ENCODE measurements at places on chromosomes 11 and 22.

DNA sequence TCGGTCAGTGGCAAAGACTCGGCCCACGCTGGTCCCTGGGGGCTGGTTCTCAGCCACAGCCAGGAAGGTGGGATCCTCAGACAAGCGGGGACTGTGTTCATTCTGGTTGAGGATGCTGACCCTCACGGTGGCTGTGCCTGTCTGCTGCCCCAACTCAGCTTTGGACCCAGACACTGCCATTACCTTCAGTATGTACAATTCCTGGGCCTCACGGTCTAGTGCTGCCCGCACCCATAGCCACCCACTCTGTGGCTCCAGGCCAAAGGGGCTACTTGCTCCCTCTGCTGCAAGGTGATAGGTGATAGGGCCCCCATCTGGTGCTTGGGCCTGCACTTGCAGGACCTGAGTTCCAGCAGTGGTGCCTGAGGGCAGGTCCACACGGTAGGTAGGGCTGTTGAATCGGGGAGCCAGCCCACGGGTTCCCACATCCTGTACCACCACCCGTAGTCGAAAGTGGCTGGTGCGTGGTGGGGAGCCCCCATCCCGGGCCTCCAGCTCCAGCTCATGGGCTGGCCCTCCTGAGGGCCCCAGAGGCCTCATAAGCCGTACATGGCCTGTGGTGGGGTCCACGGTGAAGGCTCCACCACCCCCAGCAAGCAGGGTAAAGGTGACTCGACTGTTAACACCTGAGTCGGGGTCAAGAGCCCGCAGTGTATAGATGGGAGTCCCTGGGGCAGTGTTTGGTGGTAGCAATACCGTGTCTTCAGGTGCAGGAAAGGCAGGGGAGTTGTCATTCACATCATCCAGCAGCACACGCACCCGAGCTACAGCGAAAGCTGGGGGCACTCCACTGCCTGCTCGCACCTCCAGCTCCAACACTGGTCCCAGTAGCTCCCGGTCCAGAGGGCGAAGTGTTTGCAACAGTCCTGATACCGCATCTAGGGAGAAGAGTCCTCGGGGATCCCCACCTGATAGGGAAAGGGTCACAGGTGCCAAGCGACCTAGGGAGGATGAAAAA, 13.2 kb upstream of the TPP1 start:
- no peak for DNase-seq

GRCh38 chr22:22941831-22942510, 54.4 kb downstream of the IGLL5 start:
- peak; percentile 10 for DNase-seq

DNA sequence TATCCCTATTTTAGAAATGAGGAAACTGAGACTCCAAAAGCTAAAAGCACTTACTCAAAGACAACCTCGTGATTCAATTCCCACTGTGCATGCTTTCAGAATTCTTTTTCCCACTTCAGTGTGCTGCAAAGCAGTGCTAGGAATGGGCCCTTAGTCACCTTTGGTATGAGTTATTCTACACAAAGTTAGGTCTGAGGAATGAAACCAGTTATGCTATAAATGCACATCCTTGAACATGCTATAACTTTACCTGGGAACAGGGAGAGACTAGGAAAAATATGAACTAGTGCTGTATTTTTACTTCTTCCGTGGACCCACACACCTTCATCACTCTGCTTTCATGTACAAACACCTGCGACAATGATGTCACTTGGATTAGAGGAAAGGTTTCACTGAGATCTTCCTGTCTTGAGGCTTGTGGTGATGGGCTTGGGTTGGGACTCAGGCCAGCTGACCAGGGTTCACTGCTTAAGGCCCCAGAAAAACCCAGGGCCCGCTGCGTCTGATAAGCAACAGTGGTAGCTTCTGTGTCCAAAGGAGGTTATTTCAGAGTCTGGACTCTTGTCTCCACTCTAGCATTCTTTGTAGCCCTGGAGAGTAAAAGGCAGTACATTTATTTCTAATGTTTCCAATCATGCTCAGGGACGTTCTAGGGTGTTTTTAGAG, 81.6 kb downstream of the ZC3H12C start:
- no peak for DNase-seq

GRCh38 chr11:91295591-91295990, 929.0 kb upstream of the FAT3 start:
- DNase-seq, result no peak

DNA sequence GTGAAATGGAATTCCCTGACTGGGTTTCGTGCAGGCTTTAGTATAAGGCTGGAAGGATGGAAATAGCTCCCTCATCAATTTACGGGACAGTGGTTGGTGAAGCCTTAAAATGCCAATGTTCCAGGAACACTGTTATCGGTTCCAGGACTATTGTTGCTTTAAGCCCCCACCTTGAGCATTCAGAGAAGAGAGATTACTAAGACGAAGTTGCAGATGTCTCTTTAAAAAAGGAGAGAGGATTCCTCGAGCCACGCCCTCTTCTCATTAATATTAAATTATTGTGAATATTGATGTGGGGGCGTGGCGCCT, 195 bp upstream of the CREB3L1 start:
- no peak for DNase-seq

- DNase-seq, result peak; percentile 38
These were observed 68.3 kb downstream of the PLEKHA7 start for GRCh38 chr11:16945671-16946469.

DNA sequence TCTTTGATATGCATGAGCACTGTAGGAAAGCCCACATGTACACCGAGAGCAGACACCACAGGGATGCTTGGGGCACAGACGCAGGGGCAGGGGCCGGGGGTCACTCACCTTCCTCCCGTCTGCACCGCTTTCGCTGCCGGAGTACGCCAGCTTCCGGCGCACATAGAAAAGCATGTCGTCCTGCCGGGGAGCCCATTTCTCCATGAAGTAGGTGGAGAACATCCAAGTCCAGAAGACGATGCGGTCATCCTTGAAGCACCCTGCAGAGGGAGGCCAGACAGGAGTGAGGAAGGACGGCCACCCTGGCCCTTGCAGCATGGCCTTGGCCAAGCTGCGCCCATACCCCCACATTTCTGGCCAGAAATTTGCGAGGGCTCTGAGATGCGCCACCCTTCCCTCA, 28.8 kb downstream of the KIAA0930 start:
- DNase-seq, result no peak

GRCh38 chr11:24056051-24056450, 440.8 kb upstream of the LUZP2 start:
- DNase-seq, result no peak

- no peak for DNase-seq
These were observed 13.0 kb upstream of the TUB start for GRCh38 chr11:8067929-8068575.

DNA sequence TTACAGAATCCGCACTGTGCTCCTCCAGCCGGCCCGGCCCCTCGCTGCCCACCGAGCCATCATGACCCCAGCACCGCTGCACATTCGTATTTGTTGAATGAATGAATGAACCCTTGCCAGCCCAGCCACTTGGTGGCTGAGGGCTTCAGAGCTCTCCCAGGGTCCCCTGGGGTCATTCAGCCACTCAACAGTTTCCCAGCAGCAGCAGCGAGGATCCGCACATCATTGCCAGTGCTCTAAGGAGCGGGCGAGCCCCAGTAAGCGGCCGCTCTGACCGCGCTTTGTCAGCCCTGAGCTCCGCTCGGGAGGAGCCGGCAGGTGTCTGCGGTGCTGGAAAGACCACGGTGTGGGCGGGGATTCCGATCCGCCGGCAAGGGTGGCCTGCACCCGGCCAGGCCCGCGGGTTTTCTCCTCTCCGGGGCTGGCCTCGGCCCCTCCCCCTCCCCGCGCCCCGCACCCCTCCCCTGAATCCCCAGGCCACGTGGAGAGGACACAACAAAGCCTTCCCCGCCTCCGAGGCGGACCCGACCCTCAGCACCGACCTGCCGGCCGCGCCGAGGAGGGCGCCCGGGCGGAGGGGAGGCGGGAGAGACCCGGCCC, 563 bp downstream of the BID start:
- DNase-seq, result peak; percentile 70

GRCh38 chr22:37884420-37884819, 21.7 kb upstream of the MICALL1 start:
- DNase-seq, result no peak

- DNase-seq, result peak; percentile 86
These were observed 28.2 kb downstream of the KCTD17 start for GRCh38 chr22:37079668-37080171.

DNA sequence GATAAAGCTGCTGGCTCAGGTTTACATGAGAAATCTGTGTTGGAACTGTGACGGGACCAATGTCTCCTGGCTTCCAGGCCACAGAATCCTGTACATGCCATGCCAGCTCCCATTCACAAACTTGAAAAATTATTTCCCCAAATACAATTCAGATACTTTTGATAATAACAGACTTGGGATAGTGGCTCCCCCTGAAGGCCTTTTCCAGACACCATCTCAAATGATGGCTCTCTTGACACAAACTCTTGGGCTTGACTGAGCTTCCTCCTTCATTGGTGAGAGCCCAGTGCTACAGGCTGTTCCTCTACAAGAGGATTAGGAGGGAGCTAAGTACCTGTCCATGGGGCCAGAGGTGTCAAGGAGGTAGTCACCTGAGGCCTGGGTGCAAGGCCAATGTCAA, 104.7 kb upstream of the PAX6 start:
- DNase-seq, result no peak

DNA sequence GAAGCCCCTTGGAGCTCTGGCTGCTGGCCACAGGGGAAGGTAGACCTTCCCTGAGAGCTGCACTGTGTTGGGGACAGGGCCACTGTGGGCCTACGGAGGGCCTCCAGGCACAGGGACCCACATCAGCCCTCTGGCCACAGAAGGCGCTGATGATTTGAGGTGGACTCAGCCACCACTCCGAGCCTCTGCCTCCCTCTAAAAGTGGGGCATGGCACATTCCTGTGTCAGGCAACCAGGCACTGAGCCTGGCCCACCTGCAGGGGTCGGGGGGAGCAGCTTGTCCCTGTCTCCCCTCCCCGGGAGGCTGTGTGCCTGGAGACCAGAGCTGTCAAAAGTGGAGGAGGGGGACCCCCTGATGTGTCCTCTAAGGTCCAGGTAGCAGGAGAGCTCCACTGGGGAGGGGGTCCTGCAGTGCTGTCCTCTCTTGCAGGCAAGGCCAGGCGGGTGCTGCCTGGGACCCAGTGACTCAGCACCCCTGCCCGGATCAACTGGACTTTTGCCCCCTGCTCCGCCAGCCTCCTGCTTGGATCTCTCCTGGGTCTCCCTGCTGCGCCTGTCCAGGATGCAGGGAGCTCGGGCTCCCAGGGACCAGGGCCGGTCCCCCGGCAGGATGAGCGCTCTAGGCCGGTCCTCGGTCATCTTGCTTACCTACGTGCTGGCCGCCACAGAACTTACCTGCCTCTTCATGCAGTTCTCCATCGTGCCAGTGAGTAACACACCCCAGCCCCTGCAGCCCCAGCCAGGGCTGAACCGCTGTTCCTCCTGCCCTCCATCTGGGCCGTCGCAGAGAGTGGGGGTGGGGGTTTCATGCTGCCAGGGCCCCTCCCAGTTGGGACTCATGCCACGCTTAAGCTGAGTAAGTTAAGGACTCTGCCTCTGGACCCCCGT, 17.5 kb upstream of the CDKN1C start:
- no peak for DNase-seq

- DNase-seq, result no peak
These were observed 79.6 kb downstream of the EMSY start for GRCh38 chr11:76524461-76524860.

DNA sequence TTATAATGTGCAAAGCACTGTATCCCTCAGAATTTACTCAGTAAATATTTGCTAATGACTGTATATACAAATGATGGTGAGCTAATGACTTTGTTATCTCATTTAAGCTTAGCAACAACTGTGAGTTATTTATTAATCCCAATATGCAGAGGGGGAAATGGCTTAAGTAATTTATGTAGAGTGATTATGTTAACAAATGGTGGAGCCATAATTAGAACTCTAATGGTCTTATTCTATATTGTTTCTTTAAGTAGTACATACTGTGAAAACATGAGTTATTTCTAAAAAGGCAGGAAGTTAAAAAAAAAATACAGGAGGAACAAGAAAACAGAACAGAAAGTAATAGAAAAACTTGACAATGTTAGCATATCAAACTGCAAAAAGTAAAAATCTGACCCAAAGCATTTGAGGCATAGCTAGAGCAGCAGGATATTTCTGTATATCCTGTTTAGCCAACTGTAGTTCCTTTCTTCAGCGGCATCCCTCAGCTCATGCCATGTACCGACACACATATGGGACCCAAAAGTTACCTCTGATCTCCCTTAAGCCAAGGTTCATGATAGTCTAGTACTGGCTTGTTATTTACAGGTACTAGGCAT, 94.2 kb downstream of the FCHSD2 start:
- no peak for DNase-seq

Measured in CD4-positive, alpha-beta T cell treated with Interleukin-4 for 1 hour (primary cell).